ENCODE measurements at places on chromosomes 4 and X. TPM values are rescaled to one million over a fixed set of nuclear protein-coding genes. Genes with fewer than 3 reads are reported as not detected.

The UGT2B15 gene
- 4.6 TPM for total RNA-seq

The RHOH gene
- 3.4 TPM for total RNA-seq

The AKAP4 gene
- total RNA-seq = 0.24 TPM

The IBSP gene
- total RNA-seq = 3.6 TPM

The PRDM5 gene
- total RNA-seq = 48.9 TPM

The UGT2A1 gene
- total RNA-seq = 2.9 TPM

The PAK3 gene
- total RNA-seq = 7.7 TPM

The IL13RA2 gene
- not detected for total RNA-seq

The MAGEA11 gene
- total RNA-seq = not detected

The EGF gene
- total RNA-seq = 8.4 TPM

The GATA1 gene
- total RNA-seq = not detected

The RAB40A gene
- total RNA-seq = 11.3 TPM

The GLUD2 gene
- total RNA-seq = 1.2 TPM

The TMPRSS11F gene
- 1.9 TPM for total RNA-seq

The LONRF3 gene
- total RNA-seq = not detected

The RASGEF1B gene
- 17.1 TPM for total RNA-seq

The MAGEB10 gene
- total RNA-seq = 2.4 TPM

The YIPF6 gene
- 33.7 TPM for total RNA-seq

The CFAP99 gene
- not detected for total RNA-seq

The SLC16A2 gene
- 6.3 TPM for total RNA-seq

The EFNB1 gene
- total RNA-seq = 21.2 TPM

The PRIMPOL gene
- 34.4 TPM for total RNA-seq

The SUPT20HL2 gene
- 3.4 TPM for total RNA-seq

The MTMR8 gene
- 2.6 TPM for total RNA-seq

The RPS6KA6 gene
- 2.2 TPM for total RNA-seq

The CHRNA9 gene
- total RNA-seq = 10.1 TPM

The NUDT10 gene
- 4.1 TPM for total RNA-seq

The DTHD1 gene
- total RNA-seq = 7.9 TPM

The ZNF280C gene
- 0.72 TPM for total RNA-seq

The USP46 gene
- 19.0 TPM for total RNA-seq

The NPY2R gene
- 1.4 TPM for total RNA-seq

The GRPR gene
- total RNA-seq = 0.24 TPM

The TLR6 gene
- 13.5 TPM for total RNA-seq

The KCND1 gene
- 1.2 TPM for total RNA-seq

The SLITRK2 gene
- total RNA-seq = 1.2 TPM

The LIAS gene
- 20.5 TPM for total RNA-seq

The TMEM187 gene
- total RNA-seq = 140 TPM

The PNMA3 gene
- total RNA-seq = 15.4 TPM

The ITGB1BP2 gene
- total RNA-seq = 33.2 TPM

The CENPI gene
- 9.6 TPM for total RNA-seq

The SLC2A9 gene
- total RNA-seq = 11.1 TPM

The MAGEA3 gene
- total RNA-seq = 1.2 TPM

The CSAG3 gene
- total RNA-seq = not detected

The TRMT10A gene
- total RNA-seq = 44.8 TPM

The GEMIN8 gene
- 4.6 TPM for total RNA-seq

The PPBP gene
- 22.6 TPM for total RNA-seq

The PPEF1 gene
- total RNA-seq = 0.48 TPM

The FUNDC1 gene
- 4.6 TPM for total RNA-seq

The PAGE2 gene
- total RNA-seq = not detected

The USO1 gene
- total RNA-seq = 136 TPM

The GAGE12H gene
- total RNA-seq = not detected

The C4orf46 gene
- total RNA-seq = 14.9 TPM

The FGB gene
- 14.7 TPM for total RNA-seq

The PNMA6F gene
- not detected for total RNA-seq

The BTK gene
- total RNA-seq = 6.5 TPM

The FAM53A gene
- not detected for total RNA-seq

The AMOT gene
- total RNA-seq = 12.5 TPM

Measured in umbilical cord (tissue), 2 donors.